ENCODE measurements at places on chromosomes 5 and 9. TPM values are rescaled to one million over a fixed set of nuclear protein-coding genes. Genes with fewer than 3 reads are reported as not detected.

Gene TMEM174
- total RNA-seq: not detected

- DNase-seq: no peak
Measured at GRCh38 chr5:173119719-173120118, 24.6 kb upstream of the BNIP1 start.

Gene GFI1B
- total RNA-seq: not detected

DNA sequence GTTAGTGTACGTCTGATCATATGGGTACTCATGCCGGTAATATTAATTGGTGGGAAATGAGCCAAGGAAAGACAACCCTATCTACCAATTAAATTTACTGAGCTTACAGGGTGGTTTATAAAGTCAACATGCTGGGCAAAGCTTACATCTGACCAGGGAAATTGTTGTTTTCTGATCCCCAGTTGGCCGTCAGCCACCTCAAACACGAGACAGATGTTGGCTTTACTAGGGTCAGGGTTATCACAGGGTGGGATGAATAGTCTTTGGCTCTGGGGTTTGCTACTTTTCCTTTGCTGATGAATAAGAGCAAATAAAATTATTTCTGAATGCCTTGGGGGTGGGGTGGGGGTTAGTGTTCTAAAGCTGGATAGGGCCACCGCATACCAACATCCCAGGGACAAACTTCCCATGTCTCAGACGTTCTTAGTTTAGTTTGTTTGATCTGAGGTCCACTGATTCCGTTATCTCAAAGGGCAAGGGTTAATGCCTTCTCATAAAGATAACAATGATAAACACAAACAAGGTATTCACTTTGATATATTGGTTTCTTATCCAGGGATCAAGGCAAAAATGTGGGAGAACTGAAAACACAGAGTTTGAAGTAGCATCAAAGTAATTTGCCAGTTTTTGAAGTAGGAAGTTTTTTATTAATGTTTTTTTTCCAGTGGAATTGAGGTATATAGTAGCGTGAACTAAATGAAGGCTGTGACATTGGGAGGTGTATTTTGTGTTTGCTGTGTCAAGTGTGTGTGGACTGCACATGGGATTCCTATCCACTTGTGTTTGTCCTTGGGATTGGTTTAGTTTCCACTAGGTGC lies 109.1 kb upstream of the RPS23 start:
- no peak for DNase-seq

DNA sequence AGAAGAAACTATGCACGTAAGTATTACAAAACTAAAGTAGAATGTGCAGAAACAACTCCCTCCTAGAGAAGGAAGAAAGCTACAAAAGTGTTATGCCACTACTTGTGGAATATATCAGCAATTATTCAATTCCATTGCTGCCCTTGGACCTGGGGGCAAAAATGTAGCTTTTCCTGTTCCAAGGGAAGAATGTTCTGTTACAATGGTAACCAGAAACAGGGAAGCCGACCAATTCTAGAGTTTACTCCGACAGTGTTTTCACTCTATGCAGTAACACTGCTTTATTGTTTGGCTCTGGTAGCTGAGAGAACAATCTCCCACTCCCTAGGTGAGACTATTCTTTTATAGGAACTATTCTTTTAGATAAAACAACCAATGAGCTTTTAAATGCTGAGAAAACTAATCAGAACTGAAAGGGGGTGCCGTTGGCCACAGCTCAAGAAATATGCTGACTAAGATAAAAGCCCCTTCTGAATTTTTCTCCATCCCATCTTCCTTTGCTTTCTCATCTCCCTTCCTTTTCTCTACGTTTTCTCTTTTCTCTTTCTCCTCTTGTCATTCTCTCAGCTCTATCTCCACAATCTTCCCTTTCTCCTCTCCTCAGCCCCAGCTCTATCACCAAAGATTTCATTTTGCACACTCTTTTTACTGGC lies 54.1 kb downstream of the SLC1A3 start:
- peak; percentile 31 for DNase-seq

DNA sequence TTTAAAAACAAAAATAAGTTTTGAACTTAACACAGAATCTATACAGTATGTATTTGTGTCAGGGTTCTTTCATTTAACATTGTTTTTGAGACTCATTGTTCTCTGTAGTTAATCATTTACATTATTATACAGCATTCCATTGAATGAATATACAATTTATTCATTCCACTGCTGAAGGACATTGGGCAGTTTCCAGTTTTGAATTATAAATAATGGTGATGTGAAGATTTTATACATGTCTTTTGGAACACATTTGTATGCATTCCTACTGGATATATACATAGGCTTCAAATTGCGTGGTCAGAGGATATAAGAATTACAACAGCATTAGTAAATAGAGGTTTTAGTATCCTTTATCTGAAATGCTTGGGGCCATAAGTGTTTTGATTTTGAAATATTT lies 72.0 kb downstream of the CEP120 start:
- no peak for DNase-seq

Gene PHF24
- total RNA-seq: 0.67 TPM

Gene SLC25A51
- 78.0 TPM for total RNA-seq

Gene C5orf52
- not detected for total RNA-seq

- DNase-seq: no peak
Measured at GRCh38 chr5:125579182-125579581, 832.7 kb upstream of the ZNF608 start.

GRCh38 chr9:70936536-70936935 lies 184.9 kb downstream of the TRPM3 start:
- no peak for DNase-seq

DNA sequence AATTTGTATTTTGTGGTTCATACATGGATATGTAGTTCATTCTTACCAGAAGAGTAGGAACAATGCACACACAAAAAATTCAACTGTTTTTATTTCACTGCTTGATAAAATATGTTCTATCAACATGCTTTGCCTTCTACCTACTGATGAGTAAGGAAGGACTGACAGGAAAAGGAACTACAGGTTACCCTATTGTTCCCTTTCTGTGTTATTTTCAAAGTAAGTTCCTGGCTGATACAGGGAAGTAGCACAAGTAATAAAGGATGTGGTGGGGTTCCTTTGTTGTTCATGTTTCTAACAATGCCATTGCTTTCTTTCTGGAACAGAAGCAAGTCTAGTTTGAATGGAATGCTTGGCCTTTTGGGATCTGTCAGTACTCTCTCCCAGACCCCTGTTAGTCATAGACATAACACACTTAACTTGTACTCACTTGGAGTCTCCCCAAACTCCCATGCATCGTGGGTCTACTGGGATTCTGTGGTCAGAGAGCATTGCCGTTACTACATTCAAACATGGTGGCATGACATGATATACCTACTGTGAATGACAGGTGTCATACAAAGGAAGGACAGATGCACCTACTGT lies 20.2 kb upstream of the ALDOB start:
- DNase-seq: no peak

Gene DRD1
- not detected for total RNA-seq

- no peak for DNase-seq
Measured at GRCh38 chr5:68348447-68349222, 133.1 kb downstream of the PIK3R1 start.

GRCh38 chr9:91422758-91423711 lies 597 bp downstream of the NFIL3 start:
- peak; percentile 66 for DNase-seq

DNA sequence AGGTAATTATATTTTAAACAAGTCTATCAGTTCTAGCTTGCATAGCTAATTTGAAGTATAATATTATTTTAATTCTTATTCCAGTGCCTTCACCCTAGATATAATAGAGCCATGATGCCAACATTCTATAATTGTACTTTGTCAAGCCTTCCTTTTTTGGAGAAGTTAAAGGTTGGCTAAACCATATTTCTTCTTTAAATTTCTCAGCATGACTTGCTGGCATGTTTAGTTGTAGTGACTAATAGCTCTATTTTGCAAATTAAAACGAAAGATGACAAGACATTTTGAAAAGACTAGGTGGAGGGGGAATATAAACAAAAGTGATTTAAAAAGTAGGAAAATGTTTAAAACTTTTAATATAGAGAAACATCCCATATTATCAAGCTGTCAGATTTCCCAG lies 400.7 kb downstream of the PSAT1 start:
- DNase-seq: no peak

DNA sequence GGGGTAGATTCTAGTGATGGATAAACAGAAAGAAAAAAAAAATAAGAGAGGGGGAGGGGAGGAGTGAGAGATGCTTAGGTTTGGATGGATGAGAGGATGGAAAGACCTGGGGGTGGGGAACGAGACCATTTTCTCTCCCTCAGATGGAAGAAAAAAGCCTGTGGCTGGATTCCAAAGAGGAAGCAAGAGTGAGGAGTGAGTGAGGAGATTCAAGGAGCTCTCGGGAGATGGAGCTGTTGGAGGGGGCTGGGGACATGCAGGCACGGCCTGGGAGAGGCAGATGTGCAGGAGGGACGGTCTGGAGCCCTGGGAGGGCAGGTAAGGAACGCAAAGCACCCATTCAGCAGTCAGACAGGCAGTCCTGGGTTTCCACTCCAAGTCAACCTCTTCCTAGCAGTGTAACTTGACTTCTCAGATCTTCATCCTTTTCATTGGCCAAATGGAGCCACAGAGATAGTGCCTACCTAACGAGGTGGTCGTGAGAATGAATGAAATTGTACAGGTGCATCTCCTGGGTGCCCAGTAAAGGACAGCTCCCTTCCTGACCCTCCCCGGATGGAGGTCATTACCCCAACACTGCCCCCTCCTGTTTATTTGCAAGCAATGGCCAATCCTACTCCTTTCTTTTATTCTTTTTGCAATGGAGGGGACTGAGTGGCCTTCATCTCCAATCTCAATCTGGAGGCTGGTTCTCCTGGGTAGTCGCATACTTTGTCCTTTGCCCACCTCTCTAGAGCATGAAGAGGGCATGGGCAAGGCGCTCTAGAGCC lies 52.2 kb downstream of the PCDH1 start:
- DNase-seq: no peak

Gene SPINK13
- total RNA-seq: not detected

- DNase-seq: no peak
Measured at GRCh38 chr5:9411142-9411541, 134.7 kb downstream of the SEMA5A start.

Gene ADAMTS19
- total RNA-seq: under 0.01 TPM

DNA sequence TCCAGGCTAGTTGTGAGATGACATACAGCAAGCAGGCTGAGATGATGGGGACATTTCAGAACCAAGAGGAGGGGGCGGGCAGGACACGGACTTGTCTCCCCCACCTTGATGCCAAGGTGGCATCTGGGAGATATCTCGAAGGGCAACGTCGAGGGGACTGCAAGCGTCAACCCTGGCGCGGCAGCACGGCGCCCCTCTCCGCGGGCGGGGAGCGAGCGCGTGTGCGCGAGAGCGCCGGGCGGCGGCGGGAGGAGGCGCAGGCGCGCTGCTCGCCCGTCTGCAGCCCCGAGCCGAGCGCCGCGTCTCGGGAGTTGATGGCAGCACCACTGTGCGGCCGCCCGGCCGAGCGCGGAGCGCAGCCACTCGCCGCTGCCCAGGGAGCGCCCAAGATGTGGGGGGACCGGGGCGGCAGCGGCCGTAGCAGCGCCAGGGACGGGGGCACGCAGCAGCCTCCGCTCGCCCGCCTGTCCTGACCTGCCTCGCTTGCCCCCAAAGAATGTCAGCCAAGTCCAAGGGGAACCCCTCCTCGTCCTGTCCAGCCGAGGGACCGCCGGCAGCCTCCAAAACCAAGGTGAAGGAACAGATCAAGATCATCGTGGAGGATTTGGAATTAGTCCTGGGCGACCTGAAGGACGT lies at the start of gene PRR16:
Gene PRR16, plus strand, starts transcription at position 310 of the 636 bp plus-strand sequence.
- DNase-seq: peak; percentile 65

DNA sequence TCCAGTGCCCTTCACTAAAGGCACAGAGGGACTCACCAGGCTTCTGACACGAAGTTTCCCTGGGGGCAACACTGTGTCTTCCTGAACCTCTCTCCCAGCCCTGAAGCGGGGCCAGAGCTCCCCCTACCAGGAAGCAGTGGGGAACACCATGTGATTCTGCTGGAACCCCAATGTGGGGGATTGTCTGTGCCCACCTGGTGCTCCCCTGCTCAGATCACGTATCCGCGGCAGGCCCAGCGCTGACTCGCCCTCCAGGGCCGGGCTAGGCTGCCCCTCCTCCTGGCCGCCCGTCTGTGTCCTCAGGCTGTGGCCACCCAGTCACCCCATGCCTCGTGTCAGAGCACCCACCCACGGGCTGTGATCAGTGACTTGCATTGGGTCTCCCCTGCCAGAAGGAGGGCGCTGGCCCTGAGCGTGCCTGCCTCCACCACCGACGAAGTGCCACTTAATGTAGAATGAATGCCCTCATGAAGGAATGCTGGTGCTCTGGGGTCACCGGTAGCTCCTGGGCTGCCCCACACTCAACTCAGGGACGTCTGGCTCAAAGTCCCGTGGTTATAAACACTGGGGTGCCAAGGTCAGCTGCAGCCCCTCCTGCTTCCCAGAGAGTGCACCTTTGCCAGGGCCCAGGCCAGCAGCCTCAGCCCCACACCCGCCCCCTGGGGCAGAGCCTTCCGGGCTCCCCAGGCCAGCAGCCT lies 22.1 kb downstream of the SARDH start:
- DNase-seq: no peak

DNA sequence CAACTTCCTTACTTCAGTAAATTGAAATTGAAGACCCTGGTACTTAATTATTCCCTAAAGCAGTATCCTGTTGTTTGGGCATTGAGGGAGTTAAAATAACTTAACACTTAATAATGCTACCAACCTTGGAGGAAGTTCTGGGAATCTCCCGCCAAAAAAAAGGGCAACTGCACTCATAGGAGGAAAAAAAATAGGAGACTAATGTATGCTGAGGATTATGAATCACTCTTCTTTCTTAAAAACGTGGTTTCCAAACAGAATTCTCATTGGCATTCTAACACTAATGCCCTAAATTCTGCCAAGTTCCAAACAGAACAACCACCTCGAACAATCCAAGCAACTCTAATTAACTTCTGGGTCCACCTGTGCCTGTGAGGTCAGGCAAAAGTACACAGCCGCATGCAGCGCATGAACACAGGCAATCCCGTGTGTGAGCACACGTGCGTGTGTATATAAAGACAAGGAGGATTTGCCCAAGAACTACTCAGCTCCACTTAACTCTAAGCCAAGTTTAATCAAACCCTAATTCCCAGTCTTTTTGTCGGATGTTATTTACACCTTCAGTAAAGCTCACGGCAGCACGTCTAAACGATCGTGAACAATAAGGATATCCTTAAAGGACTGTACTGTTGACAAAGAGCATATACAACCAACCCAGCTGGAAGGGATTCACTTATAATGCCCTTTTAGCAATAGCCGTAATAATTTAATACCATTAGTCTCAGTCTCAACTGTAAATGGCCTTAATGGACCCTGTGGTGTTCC lies 78.4 kb downstream of the EBF1 start:
- DNase-seq: no peak

DNA sequence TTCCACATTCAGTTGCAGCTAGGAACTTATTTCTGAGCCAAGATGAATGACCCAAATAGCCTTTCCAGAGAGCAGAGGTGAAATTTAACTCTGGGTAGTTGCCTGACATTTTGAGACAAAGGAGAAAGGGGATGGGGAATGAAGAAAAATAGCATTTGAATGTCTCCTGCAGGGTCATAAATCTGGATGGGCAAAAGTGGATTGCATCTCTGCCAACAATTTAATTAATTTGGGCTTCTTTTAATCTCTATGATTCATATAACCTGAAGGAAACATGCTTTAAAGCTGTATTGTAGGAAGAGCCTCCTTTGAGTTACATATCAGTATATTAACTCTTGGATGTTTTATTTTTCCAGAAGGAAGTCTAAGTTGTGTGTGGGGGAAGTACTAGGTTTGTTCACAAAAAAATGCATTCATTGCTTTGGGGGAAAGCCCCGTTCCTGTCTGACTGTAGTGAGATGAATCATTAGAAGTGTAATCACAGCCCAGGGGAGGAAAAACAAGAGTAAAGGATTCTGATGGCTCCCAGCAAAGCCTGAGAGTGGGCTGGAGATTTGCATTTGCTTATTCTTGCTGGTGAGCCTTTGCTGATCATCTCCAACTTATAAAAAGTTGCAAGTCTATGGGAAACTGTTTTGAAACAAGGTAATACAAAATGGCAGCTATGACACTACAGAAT lies 133.0 kb upstream of the IQGAP2 start:
- peak; percentile 81 for DNase-seq

Measured in mammary epithelial cell (primary cell).